Ureter (tissue), 1 donor: ENCODE measurements at places on chromosomes 12 and 14.

DNA sequence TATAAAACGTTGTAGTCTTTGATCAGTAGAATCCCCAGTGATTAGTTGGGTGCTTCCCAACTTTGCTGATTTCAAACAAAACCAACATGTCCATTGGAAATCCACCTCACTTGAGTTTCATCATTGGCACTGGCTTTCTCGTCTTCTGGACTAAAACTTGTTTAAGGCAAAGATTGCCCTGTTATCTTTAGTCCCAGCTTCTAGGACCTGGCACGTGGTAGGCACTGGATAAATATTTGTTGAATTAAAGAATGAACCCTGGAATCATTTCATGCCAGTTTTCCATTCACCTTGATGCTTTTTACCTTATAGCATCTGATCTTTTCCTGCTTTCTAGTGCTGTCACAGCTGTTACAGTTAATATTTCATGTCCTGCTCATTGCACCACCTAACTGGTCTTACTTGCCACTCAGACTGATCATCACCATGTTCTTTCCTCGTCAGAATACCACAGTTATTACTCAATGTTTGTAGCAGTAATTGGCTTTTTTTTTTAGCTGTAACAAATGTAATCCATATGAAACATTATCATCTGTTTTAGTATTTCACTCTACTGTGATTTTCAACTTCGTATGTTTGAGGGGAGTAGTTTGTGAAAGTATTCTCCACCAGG is 7.3 kb upstream of the C12orf50 start:
- no peak for DNase-seq

- DNase-seq, result peak; percentile 41
Measured at GRCh38 chr14:101600891-101601605, 39.8 kb downstream of the DIO3 start.

GRCh38 chr12:56803750-56804149 is 40.6 kb downstream of the HSD17B6 start:
- no peak for DNase-seq

DNA sequence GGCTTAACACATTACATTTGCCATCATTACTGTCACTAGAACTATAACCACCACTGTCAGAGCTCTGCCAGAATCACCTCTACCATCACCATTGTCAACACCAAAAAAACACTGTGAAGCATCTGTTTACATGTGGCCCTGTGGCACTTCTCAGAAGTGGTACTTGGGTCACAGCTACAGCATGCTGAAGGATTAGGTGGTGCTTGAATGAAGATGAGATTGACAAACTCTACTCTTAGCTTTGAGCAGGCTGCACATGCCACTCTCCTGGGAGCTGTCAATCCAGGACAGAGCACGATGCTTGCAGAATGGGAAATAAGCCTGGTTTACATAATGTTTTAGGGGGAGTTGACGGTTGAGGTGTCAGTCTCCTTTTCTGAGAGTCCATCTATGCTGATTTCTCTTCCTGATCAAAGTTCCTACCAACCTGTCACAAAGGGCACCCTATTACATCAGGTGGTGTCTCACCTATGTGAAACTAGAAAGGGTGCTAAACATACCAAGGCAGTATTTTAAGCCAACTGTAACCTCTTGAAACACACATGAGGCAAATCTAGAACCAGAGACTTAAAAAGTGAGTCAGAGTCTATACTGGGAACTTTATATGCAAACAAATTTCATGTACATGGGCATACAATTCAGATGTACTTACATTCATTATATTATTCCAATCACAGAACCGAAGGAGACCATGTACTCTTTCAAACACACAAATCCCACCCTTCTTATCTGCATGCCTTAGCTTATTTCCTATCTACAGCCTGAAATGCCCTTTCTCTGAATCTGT is 258.7 kb downstream of the EMP1 start:
- DNase-seq, result no peak

GRCh38 chr14:102565959-102566358 is 26.5 kb upstream of the RCOR1 start:
- DNase-seq, result no peak

- DNase-seq, result no peak
Measured at GRCh38 chr12:116161588-116161987, 115.9 kb downstream of the MED13L start.

DNA sequence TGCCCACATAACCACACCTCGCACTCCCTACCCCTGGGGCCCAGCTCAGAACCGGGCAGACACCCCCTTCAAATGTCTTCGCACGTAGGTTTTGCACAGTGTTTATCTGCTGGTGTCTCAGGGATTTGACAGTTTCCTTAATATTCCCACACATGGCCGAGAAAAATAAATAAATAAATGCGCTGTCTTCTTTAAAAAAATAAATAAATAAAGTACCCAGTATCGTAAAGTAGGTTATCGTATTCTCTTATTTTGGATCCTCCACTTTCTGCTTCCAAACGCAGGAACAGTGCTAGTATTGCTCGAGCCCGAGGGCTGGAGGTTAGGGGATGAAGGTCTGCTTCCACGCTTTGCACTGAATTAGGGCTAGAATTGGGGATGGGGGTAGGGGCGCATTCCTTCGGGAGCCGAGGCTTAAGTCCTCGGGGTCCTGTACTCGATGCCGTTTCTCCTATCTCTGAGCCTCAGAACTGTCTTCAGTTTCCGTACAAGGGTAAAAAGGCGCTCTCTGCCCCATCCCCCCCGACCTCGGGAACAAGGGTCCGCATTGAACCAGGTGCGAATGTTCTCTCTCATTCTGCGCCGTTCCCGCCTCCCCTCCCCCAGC is 710 bp upstream of the FOS start:
- DNase-seq, result no peak

GRCh38 chr14:38202444-38203191 is 5.1 kb upstream of the SSTR1 start:
- DNase-seq, result no peak

- no peak for DNase-seq
Measured at GRCh38 chr14:23069413-23069806, 12.1 kb upstream of the CDH24 start.

DNA sequence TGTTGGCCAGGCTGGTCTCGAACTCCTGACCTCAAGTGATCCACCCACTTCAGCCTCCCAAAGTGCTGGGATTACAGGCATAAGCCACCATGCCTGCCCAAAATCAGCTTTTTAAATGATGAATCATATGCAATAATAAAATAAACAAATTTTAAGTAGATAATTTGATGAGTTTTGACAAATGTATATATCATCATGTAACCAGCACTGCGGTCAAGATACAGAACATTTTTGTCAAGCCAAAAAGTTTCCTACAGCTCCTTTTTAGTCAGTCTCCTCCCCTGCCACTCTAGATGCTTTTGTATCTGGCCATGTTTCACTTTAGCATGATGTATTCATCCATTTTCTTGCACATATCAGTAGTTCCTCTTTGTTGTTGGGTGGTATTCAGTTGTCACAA is 17.2 kb downstream of the FRMD6 start:
- no peak for DNase-seq

GRCh38 chr14:25108959-25109358 is 59.0 kb upstream of the STXBP6 start:
- DNase-seq, result no peak

DNA sequence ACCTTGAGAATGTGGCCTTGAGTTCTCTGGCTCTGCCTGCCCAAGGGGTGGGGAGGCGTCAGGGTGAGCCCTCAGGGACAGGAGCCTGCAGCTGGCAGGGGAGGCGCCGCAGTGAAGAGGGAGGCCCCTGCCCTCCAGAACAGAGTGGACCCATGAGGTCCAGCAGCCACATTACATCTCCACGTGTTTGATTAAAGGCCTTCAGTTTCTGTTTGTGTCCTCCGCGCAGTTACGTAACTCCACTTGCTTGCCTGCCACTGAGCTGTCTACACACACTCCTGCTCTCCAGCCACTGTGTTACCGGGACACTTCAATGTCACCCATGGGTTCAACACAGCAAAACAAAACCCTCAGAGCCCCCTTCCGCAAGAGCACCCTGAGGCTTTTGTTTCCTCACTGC is 70.4 kb downstream of the CHGA start:
- DNase-seq, result no peak
